Left lung (tissue), 14 donors: ENCODE measurements at places on chromosomes 6 and 20.

DNA sequence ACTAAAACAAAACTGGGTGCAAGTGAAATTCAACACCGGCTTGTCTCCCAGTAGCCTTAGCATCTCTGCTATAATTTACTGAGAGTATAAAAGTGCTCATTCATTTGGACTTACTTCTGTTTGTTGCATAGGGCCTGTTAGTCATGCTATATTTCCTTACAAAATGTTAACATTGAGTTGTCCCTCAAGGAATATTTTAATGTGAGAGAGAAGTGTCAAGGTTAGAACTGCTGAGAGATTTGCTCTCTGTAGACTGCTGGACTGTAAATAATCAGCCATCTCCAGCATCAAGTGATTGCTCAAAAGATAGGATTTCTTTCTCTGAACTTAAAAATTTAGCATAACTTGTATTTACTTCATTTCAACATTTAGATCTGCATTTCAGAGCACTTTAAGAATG is 328.5 kb upstream of the AGPAT4 start:
- no peak for DNase-seq

DNA sequence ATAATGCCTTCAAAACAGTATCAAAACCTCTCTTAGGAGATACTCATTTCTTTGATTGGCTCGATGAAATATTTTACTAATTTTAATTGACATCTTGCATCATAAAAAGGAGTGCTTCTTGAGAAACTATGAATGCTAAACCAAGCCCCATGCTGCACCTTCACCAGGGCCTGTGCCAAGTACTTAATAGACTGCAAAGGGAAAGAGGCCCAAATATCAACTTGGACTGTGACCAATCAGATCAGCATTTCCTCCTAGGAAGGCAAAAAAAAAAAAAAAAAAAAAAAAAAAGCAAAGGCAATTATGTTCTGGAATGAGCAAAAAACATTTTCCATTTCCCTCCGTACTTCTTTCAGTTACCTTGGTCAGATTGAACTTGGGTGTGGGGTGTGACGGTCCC is 253.0 kb upstream of the SOX4 start:
- no peak for DNase-seq

DNA sequence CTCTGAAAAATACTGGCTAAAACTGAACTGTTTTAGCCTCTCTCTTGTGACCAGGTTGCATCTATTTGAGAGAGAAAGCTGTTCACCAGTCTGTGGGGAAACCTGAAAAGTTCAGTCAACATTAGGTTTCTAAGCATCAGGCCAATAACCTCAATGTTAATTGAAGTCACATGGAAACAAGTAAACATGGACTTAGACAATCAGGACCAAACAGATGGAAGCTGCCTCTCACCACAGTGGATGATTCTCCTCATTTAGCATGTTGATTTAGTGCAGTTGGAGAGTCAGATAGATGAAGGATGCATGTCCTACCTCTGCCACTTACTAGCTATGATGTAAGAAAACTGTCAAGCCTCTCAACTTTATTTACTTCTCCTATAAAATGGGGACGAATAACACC is 18.2 kb downstream of the SCGN start:
- no peak for DNase-seq

DNA sequence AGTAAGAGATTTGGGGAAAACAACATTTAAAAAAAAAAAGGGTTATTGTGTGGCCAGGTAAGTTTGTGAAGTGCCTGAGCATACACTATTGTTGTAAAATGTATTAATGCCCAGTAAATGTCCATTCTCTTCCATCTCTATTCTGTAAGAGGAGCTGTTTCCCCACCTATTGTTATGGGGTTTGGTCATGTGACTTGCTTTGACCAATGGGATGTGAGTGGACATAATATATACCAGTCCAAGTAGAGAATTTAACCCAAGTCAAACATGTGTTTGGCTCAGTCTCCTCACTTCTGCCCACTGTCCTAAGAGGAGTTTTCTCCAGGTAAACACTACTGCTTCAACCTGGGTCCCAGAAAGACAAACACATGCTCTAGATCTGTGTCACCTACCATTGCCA is 377.1 kb downstream of the FOXA2 start:
- no peak for DNase-seq

- DNase-seq: peak; percentile 49
Measured at GRCh38 chr6:80143419-80143937, 37.0 kb downstream of the BCKDHB start.

- DNase-seq: no peak
Measured at GRCh38 chr20:62466072-62466760, 9.6 kb downstream of the GATA5 start.

GRCh38 chr6:135703621-135704020 is 147.9 kb upstream of the PDE7B start:
- no peak for DNase-seq

DNA sequence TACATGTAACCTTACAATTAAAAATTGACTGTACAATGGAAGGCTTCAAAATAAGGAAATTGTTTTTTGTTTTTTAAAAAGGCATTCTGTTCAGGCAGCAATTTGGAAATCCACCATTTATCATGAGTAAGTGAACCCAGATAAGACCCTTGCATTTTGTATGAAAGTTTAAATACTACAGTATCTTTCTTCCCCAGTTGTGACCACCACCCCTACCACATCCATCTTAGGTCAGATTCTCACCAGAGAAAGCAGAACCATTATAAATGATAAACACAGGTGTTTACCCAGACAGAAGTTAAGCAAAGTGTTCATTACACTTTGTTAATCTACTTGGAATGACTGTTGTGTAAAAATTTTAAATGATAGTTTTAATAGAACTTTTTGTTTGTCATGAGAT is 20.2 kb downstream of the SENP6 start:
- DNase-seq: no peak
